Tibial artery (tissue), 4 donors: ENCODE measurements at places on chromosomes 1 and 21.
A peak's percentile ranks its signal among the peaks of the same experiment; 100 is the strongest.

- H3K27me3 ChIP-seq, result no peaks in the 10 kb centered on the region
- no peak overlapping the region for H3K4me3 ChIP-seq
- H3K36me3 ChIP-seq, result no peaks in the 10 kb centered on the region
- no peak overlapping the region for H3K27ac ChIP-seq
- peaks cover 17% of the 10 kb centered on the region for H3K4me1 ChIP-seq
Measured at GRCh38 chr1:41889506-41890414, 29.0 kb downstream of the HIVEP3 start.

- no peaks in the 10 kb centered on the region for H3K36me3 ChIP-seq
- H3K4me1 ChIP-seq, result no peaks in the 10 kb centered on the region
- H3K27me3 ChIP-seq, result no peaks in the 10 kb centered on the region
- no peak overlapping the region for H3K27ac ChIP-seq
- no peak for DNase-seq
Measured at GRCh38 chr1:221457685-221458446, 284.0 kb downstream of the DUSP10 start.

DNA sequence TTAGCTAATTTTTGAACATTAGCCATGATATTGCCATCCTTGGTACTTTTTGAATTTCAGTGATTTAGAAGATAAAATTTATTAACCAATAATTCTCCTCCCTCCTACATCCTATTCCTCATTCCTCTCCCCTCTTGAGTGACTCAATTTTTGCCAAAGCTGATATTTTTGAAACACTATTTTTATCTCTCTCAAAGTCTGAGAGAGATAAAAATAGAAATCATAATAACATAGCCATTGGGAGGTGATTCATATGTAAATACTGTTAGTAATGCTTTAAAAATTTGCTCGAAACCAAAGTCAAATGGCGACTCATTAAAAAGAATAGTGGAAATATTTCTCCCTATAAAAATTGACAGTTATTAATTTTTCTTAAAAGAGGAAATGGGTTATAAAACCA lies 97.4 kb downstream of the PATJ start:
- no peak overlapping the region for H3K4me3 ChIP-seq
- no peaks in the 10 kb centered on the region for H3K4me1 ChIP-seq
- peak overlapping the region; percentile 30 for H3K27ac ChIP-seq

DNA sequence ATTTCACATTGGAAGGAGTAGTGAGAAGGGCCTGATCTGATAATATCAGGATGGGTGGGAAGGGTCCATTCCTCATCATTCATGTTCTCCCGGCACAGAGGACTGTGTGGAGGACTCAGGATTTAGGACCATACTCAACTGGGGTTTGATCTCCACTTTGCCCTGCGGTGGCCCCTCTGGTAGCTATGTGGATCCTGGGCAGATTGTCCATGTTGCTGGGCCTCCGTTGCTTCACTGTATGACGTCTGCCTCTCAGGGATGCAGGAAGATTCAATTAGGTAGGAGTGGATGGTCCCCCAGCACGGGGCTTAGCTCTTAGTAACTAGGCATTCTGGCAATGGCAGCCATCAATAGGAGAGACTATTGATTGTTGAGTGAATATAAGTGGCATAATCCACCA lies 2.3 kb downstream of the ETS2 start:
- peaks cover 49% of the 10 kb centered on the region for H3K4me1 ChIP-seq
- H3K36me3 ChIP-seq, result peaks cover 9% of the 10 kb centered on the region
- peak overlapping the region; percentile 93 for H3K27ac ChIP-seq
- H3K27me3 ChIP-seq, result no peaks in the 10 kb centered on the region
- H3K4me3 ChIP-seq, result peak overlapping the region; percentile 86

- H3K27me3 ChIP-seq, result no peaks in the 10 kb centered on the region
- H3K36me3 ChIP-seq, result no peaks in the 10 kb centered on the region
- DNase-seq, result no peak
Measured at GRCh38 chr1:231418741-231419107, 3.4 kb downstream of the EGLN1 start.

GRCh38 chr1:77829851-77830250 lies 50.4 kb downstream of the MIGA1 start:
- H3K36me3 ChIP-seq, result no peaks in the 10 kb centered on the region
- no peaks in the 10 kb centered on the region for H3K27me3 ChIP-seq
- H3K27ac ChIP-seq, result peak overlapping the region; percentile 77
- no peak for DNase-seq

DNA sequence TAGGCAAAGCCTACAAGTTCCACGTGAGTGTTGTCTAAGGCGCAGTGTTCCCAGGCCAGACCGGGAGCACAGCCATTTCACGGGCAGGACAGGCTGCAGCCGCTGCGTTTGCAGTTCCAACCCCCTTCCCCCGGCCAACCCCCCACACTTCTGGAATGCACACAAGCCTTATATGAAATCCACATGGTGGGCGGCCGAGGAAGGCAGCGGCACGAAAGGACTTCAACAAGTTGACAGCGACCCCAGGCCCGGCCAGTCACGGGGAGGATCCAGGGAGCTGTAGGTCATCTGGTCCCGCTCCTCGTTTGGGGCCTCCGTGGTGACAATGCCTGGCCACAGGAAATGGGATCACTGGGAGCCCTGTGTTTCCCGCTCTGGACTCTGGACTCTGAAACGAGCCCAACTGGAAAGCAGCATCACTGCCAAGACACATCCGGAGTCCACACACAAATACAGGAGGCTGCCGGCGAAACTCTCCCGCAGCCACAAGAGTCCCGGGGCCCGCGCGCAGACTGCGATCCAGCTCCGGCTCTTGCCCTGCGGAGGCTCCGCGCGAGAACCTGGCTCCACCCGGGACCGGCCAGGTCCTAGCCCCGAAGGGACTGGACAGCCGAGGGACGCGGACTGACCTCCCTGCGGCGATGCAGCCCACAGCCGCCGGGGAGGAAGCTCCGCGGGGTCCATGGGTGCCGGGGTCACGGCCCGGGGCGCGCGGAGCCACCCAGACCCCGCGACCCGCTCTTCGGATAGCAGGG lies 794 bp downstream of the NID1 start:
- peak; percentile 91 for DNase-seq
- peaks cover 32% of the 10 kb centered on the region for H3K4me1 ChIP-seq
- H3K27ac ChIP-seq, result peak overlapping the region; percentile 90
